ENCODE measurements at places on chromosomes 12 and 14.

DNA sequence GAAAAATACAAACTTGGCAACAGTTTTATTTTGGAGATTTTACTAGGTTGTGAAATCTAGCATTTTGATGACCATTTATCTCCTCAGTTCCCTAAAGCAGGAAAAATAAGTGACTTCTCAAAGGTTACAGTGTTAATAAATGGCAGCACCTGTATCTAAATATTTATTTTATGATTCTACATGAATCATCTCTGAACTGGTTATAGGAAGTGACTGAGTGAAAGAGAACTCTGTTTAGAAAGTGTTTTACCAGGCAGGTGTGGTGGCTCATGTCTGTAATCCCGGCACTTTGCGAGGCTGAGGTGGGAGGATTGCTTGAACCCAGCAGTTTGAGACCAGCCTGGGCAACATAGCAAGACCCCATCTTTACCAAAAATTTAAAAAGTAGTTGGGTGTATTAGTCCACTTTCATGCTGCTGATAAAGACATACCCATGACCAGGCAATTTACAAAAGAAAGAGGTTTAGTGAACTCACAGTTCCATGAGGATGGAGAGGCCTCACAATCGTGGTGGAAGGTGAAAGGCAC is 26.3 kb downstream of the MIPOL1 start:
- DNase-seq = no peak

DNA sequence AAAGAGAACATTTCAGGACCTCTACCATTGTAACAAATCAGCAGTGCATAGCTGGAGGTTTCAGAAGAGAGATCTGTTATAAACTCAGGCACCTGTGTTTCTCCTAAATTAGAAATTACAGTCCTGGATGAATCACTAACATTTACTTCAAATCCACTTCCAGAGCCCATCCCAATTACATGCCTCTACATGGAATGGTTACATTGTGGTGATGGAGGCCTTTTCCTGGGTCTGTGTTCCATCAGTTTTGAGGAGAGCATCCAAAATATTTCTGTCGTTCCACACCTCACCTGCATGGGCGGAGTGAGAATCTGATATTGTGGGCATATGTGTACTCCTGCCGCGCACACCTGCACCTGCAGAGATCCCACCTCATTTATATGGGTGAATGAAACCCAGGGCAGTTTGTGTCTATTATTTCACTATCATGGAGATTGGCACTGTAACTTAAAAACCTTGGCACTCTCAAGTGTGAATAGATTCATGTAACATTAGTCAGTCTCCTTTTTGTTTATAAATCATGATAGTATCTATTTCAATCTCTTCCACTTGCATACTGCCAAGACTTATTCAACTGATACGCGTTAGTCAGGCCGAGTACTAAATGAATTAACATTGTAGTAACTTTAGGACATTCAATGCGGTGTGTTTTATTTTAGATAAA is 215.1 kb upstream of the FAR2 start:
- no peak for DNase-seq

DNA sequence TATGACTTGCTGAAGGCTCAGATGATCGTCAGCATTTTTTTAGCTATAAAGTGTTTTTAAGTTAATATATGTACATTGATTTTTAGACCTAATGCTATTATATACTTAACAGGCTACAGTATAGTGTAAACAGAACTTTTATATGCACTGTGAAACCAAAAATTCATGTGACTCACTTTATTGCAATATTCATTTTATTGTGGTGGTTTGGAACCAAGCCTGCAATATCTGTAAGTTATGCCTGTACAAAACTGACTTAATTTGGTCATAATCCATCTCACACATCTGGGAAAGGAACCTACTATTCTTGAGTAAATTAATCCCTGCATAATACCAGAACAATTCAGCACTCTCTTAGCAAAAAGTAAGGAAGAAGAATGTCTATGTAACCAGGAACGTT is 390.7 kb downstream of the SYT1 start:
- DNase-seq = no peak

GRCh38 chr12:72274931-72275330 is 2.8 kb downstream of the TRHDE start:
- DNase-seq = no peak

- no peak for DNase-seq
Measured at GRCh38 chr12:39368096-39368495, 74.8 kb downstream of the KIF21A start.

- peak; percentile 84 for DNase-seq
Measured at GRCh38 chr12:55707841-55708694, at the start of gene ITGA7. Gene ITGA7, minus strand, starts transcription at chr12:55707904. Its CDS starts 222 bp downstream, at chr12:55707682.

DNA sequence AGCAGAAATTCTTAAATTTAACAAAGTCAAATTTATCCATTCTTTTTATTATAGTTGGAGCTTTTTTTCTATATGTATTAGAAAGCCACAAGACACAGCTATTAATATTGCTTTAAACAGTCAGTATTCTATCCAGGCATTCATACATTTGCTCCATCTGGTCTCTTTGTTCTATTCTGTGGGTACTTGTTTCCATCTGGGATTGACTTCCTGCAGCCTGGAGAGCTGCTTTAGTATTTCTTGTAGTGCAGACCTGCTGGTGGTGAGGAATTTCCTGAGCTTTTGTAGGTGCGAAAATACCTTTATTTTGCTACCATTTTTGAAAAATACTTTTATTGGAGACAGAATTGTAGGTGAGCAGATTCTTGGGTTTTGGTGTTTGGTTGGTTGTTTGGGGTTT is 29.0 kb downstream of the CCDC60 start:
- no peak for DNase-seq

- DNase-seq = no peak
Measured at GRCh38 chr12:97501422-97501821, 38.8 kb downstream of the RMST start.

GRCh38 chr14:62409626-62410300 is 635.5 kb downstream of the KCNH5 start:
- DNase-seq = no peak

DNA sequence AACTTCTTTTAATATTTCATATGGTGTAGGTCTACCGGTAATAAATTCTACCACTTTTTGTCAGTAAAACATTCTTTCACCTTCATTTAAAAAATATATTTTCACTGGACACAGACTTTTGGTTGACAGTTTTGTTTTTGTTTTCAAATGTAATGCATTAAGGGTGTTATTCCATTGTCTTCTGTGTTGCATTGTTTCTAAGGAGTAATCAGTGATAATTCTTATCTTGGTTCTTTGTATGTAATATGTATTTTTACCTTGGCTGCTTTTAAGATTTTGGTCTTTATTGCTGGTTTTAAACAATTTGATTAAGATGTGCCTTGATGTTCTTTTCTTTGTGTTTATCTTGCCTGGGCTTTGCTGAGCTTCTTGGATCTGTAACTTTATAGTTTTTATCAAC is 4.1 kb downstream of the MAP1LC3B2 start:
- DNase-seq = no peak

DNA sequence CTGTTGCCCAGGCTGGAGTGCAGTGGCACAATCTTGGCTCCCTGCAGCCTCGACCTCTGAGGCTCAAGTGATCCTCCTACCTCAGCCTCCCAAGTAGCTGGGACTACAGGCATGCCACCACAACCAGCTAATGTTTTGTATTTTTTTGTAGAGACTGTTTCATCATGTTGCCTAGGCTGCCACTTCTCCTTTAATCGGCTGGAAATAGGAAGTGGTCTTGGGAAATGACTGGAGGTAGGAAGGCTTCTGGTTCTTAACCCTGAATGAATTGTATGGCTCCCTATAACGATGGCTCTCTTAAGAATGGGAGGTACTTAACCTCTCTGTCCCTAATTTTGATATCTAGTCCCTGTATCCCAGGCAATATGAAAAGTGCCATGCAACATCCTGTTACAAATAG is 113.9 kb upstream of the USP15 start:
- DNase-seq = no peak

DNA sequence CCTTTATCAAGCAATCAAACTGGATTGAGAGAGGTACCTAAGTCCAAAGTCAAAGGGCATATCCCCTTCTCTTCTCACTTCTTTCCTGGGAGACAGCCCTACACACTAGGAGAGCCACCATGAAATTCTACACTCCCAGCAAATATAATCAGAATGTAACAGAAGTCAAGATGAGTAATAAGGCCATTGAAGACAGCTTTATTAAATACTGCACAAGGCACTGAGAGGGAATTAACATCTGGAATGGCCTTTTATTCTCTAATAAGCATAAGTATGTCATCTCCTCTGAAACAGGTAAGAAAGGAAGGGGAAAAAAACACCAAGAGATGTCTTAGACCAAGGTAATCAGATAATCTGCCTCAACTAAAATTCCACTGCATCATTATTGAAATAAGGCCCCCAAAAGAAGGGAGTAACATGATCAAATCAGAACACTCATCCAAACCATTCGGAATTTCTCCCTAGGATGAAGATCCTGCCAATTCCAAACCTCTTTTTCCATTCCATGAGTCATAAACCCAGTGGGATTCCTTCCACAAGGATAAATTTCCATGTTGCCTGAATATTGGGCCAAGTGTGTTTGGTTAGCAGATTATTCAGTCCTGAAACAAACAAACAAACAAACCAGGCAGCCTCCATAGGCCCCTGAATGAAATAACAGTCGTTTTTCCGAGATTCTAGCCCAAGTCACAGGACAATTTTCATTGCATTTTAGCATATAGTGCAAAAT is 19.9 kb downstream of the SLC35F4 start:
- DNase-seq = no peak

DNA sequence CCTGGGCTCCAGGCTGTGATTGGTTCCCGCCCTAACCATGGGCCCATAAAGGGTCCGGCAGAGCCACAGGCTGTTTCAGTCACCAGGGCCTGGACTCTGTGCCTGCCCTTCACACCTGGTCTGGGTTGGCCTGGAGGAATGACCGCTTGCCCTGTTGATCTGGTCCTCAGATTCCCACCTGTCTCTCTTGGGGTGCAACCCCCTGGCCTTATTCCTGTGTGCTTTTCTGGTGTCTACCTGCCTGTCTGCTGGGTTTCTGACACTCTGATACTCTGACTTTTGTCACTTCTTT is 2.9 kb upstream of the KRT83 start:
- no peak for DNase-seq

- no peak for DNase-seq
Measured at GRCh38 chr14:21267431-21267845, 1.8 kb downstream of the HNRNPC start.
